ENCODE measurements at places on chromosomes 2 and 18. TPM values are rescaled to one million over a fixed set of nuclear protein-coding genes. Genes with fewer than 3 reads are reported as not detected.

DNA sequence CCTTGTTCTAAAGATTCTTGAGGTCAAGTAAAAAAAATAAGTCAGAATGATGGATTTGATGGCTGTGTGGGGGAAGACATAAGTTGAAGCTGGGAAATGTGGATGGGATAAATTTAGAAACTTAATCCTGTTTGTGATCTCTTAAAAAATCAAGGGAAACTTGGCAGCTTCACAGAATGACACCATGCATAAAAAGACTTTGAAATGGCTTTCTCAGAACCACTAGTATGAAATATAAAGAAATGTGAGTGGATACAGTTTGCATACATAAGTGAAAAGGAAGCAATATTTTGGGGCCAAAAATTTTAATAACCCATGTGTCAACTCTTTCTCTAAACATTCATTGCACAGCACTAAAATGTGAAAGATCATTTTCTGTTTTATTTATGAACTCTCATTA, 21.7 kb downstream of the CDH19 start:
- no peak for DNase-seq

Gene PAIP2B
- total RNA-seq: 22.4 TPM

DNA sequence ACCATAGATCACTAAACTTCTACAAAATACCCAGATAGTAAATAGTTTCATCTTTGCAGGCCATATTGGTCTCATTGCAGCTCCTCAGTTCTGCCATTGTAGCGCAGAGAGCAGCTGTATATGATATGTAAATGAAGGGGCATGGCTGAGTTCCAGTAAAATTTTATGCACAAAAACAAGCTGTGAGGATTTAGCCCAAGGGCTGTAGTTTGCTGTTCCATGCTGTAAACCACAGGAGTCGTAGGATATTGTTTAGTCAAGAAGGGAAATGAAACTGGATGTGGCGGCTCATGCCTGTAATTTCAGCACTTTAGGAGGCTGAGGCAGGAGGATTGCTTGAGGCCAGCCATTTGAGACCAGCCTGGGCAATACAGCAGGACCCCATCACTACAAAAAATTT, 83.0 kb downstream of the MGAT5 start:
- no peak for DNase-seq

Gene CYRIA
- 6.2 TPM for total RNA-seq

DNA sequence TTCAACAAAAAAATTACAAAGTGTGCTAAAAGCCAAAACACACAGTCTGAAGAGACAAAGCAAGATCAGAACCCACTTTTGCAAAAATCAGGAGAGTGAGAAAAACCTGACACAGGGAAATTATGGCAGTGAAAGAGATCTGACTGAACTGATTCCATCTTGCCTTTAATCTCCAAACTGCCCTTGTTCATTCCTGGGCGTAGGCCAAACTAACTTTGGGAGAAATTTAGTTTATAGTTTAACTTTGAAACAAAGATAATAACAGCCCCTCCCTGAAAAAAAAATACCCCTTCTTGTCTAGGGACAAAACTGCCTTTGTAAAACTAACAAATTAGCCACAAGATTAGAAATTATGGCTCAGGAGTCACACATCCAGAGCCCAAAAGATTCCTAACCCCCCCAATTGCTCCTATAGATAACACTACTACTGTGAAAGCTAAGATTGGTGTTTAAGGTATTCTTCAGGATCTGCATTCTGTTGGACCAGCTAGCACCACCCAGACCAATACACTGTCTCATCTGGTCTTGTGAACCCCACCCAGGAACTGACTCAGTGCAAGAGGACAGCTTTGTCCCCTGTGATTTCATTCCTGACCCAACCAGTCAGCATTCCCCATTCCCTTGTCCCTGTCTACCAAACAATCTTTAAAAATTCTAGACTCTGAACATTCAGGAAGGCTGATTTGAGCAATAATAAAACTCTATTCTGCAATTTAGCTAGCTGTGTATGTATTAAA, 226.1 kb upstream of the SH3BP4 start:
- DNase-seq: no peak

GRCh38 chr18:31498574-31499524, 872 bp downstream of the DSG2 start:
- DNase-seq: no peak

GRCh38 chr2:65070172-65070830, 14.1 kb downstream of the CEP68 start:
- DNase-seq: no peak

Data from WTC11 (cell line).